ENCODE measurements at places on chromosomes 3 and 15. TPM values are rescaled to one million over a fixed set of nuclear protein-coding genes. Genes with fewer than 3 reads are reported as not detected.

The SENP5 gene
- total RNA-seq = 20.8 TPM

The GRAMD2A gene
- not detected for total RNA-seq

The KNG1 gene
- total RNA-seq = not detected

The FES gene
- 16.2 TPM for total RNA-seq

The TGM5 gene
- not detected for total RNA-seq

The UQCC5 gene
- not detected for total RNA-seq

The LARP6 gene
- 69.3 TPM for total RNA-seq

The CLSTN2 gene
- 0.24 TPM for total RNA-seq

The EFCC1 gene
- 0.65 TPM for total RNA-seq

The PLA1A gene
- total RNA-seq = not detected

The LMAN1L gene
- not detected for total RNA-seq

The CKMT1A gene
- total RNA-seq = not detected

The ADPRH gene
- total RNA-seq = 2.3 TPM

The ROBO1 gene
- 47.8 TPM for total RNA-seq

The UBE2E1 gene
- total RNA-seq = 85.0 TPM

Data from epithelial cell of alveolus of lung (primary cell).